ENCODE measurements at places on chromosomes 6 and 20.

GRCh38 chr6:79813143-79813850 is 134.1 kb downstream of the ELOVL4 start:
- no peak for DNase-seq

DNA sequence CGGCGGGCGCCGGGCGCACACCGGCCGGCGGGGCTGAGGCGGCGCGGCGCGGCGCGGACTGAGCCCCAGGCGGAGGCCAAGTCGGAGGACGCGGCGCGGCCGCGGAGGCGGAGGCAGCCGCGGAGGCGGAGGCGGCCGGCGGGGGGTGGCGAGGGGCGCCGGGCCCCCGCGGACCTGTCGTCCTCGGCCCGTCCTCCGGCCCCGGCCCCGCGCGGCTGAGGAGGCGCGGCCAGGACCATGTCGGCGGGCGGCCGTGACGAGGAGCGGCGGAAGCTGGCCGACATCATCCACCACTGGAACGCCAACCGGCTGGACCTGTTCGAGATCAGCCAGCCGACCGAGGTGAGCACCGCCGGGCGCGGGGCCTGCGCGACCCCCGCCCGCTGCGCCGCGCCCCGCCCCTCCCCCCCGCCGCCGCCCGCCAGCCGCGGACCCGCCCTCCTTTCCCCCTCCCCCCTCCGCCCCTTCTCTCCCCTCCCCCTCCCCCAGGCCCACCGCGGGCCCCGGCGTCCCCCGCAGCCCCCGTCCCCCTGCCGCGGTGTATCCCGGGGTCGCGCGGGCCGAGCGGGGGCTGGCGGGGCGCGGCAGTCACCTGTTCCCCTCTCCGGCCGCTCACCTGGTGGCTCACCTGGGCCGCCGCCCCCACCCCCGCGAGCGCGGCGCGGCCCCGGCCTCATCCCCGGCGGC is at the start of gene AFDN:
AFDN (plus strand) TSS at position 16 of the 687 bp plus-strand sequence; CDS start at position 238, 222 bp downstream.
- peak; percentile 43 for DNase-seq

DNA sequence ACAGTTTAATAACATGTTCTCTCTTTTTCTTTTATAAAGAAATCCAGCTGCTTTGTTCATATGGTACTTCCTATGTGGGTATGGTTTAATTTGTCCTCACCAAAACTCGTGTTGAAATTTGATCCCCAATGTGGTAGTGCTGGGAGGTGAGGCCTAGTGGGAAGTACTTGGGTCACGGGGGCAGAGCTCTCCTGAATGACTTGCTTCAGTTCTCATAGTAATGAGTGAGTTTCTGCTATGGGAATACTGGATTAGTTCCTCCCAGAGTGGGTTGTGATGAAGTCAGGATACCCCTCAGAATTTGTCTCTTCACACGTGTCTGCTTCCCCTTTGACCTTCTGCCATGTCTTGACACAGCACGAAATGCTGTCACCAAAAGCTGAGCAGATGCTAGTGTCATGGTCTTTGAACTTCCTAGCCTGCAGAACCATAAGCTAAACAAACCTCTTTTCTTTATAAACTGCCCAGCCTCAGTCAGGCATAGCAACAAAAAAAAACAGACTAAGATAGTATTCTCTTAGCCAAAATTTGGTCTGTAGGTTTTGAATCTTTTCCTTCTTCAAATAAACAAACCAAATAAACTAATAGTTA is 87.8 kb upstream of the HS3ST5 start:
- no peak for DNase-seq

DNA sequence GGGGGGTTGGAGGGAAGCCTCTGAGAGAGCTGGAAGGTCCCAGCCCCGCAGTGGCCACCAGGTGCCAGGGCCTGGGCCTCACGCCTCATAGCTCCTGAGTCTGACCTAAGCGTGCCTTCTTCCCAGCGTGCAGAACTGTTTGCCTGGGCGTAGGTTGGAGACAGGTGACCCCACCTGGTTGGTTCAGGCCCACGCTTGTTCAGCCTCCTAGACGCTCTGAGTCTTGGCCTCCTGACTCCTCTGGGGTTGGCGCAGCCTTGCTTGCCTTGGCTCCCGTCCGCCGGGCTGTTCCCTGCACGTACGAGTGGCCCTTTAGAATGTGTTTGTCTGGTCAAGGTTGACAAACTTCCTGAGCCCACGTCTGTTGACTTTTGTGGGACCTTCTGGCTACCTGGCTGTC is 70.8 kb downstream of the EYA2 start:
- no peak for DNase-seq

- DNase-seq, result no peak
Observed at GRCh38 chr6:29970711-29971110, 28.4 kb downstream of the HLA-A start.

- DNase-seq, result no peak
Observed at GRCh38 chr6:57252975-57253374, 30.9 kb upstream of the RAB23 start.

DNA sequence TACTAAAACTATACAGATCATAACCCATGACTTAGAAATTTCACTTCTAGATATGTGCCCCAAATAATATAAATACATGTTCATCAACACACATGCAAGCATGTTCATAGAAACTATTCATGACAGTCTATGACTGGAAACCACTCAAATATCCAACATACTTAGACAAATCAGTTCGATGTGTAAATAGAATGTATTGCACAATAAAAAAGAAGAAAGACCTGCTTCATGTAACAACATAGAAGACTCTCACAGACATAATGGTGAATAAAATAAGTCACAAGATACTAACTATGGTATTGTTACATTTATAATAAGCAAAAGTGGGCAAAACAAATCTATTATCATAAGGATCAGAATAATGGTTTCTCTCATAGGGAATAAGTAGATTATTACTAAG is 163.5 kb upstream of the THBS2 start:
- no peak for DNase-seq

GRCh38 chr6:5672581-5673011 is 334.1 kb downstream of the NRN1 start:
- no peak for DNase-seq

DNA sequence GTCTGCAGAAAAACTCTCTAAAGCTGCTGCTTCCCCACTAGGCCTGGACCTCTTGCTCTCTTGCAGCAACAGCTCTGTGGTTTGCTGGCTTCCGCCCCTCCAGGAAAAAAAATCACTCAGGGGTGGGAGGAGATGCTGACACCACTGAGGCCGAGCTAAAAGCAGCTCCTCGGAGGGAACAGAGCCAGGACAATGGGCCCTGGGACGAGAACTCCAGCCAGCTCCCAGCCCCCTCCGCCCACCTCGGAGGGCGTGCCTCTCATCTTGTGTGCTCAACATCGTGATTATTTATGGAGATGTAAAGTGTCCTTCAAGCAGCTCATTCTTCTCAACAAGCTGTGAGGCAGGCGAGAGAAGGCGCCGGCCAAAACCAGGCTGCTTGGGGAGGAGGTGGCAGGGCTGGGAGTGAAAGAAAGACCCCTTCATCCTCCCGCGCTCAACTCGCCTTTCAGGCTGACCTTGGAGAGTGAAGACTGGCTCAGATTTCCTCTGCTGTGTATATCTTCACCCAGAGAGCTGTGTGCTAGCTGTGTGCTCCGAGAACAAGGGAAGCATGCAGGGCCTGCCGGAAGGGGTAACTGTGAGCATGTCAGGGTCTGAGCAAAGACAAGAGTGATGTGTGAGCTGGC is 53.5 kb upstream of the LRFN2 start:
- DNase-seq, result no peak

DNA sequence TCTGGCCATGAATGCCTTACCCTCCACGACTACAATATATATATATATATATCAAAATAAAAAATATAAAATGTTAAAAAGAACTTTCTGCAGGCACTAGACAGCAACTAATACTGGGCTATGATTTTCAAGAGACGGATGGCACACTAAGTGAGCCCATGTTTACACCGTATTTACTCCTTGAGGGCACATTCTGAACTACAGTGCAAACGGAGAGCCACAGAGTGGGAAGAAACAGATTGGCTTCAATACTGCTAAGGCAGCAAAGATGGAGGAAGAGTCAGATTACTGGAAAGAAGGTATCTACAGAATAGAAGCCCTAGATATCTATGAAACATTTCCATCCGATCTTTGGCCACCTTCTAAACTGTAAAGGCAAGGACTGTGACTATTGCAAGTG is 330.3 kb downstream of the HTR1B start:
- no peak for DNase-seq

DNA sequence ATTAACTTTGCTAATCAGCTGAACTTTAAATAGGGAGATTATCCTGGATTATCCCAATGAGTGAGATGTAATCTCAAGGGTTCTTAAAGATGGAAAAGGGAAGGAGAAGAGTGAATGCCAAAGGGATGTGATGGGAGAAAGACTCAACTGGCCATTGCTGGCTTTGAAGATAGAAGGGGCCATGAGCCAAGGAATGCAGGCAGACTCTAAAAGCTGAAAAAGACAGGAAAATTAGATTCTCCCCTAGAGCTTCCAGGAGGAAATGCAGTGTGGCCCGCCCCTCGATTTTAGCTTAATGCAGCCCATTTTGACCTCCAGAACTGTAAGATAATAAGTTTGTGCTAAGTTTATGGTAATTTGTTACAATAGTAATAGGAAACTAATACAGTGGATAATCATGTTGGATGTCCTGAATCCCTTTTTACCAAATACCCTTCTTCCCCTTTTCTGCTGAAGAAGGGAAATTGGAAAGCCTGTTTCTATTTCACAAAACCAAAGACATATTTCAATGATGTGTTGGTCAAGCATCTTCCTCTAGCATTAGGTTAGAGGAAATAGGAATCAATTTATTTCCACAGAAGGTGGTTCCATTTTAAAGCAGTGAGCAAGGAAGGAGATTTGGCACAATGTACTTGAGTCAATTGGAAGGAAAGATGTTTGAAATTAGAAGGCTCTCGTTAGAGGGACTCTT is 3.3 kb upstream of the HDDC2 start:
- DNase-seq, result no peak

- DNase-seq, result no peak
Observed at GRCh38 chr6:166424431-166424830, 41.7 kb upstream of the MPC1 start.

DNA sequence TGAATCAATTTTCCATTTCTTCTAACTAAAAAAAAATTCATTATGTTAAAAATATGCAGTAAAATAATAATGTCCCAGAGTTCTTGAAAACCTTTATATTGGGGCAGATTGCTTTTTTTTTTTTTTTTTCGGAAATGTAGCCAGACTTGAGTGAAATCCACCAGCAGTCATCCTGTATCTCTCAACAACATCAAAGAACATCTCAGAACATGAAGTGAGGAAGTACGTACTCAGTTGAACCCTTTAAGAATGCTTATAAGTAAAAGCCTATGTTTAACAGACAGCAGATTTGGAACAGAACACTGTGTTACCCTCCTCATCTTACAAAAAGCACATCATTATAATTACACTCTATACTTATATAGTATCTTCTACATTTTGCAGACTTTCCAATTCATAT is 51.0 kb upstream of the SUPT3H start:
- no peak for DNase-seq

DNA sequence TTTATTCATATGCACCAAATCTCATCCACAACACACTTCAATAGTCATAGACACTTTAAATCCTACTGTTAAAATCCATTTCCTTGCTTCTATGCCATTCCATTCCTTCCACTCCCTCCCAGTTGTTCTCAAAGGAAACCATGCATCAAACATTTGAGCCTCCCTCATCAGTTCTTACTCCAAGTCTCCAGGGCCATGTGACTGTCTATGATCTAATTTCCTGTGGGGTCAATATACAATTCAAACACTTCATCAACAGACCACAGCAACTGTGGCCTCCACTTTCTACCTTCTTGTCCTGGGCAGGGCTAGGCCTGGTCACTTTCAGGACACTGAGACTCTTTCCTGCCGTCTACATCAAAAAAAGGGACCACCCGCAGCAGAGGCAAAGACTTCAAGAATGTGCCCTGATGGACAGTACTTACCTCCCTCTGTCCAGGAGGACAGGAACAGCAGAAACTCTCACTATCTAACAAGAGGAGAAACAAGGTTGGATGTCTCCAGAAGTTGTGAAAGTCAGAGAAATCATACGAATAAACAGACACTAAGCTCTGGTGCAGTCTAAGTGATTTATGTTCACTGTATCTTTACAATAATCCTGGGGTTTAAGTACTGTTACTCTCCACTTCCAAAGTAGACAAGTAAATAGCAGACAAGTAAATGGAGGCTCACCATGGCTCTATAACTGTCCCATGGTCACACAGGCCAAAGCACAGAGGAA is 160.2 kb downstream of the QRSL1 start:
- DNase-seq, result no peak

DNA sequence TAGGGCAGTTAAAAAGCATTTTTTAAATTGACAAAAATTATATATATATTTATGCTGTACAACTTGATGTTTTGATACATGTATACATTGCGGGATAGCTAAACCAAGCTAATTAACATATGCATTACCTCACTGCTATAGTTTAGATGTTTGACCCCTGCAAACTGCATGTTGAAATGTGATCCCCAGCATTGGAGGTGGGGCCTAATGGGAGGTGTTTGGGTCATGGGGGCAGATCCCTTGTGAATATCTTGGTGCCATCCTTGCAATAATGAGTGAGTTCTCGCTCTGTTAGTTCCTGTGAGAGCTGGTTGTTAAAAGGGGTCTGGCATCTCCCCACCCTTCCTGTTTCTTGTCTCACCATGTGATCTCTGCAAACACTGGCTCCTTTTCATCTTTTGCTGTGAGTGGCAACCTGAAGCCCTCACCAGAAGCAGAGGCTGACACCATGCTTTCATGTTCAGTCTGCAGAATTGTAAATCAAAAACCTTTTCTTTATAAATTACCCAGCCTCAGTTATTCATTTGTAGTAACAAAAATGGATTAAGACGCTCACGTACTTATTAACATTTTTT is 111.8 kb downstream of the MCHR2 start:
- DNase-seq, result no peak

GRCh38 chr6:68497927-68498326 is 137.2 kb upstream of the ADGRB3 start:
- no peak for DNase-seq

DNA sequence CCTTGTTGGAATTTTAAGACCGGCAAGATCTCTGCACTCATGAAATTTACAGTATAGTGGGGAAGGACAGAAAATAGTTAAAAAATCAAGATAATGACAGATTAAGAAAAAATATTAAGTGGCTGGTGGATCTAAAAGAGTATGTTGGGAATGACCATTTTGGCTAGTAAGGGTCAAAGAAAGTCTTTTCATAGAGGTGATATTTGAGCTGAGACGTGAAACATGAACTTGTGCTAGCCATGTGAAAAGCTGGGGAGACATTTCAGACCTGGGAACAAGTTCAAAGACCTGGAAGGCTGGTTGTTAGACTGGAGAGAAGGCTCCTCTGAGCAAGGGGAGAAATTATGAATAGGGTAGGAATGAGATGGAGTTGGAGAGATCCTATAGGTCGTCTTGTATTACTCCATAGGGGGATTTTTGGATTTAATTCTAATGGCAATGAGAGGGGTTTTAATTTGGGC is 4.7 kb downstream of the BICRAL start:
- no peak for DNase-seq

GRCh38 chr6:11101417-11101816 is 7.8 kb downstream of the SMIM13 start:
- DNase-seq, result no peak

GRCh38 chr6:9482030-9482738 is 932.7 kb downstream of the TFAP2A start:
- DNase-seq, result no peak

GRCh38 chr6:125789167-125789566 is 1.6 kb upstream of the NCOA7 start:
- no peak for DNase-seq

GRCh38 chr20:45258259-45258658 is 3.9 kb upstream of the SLPI start:
- no peak for DNase-seq

Measured in stimulated activated CD8-positive, alpha-beta memory T cell treated with anti-CD3 and anti-CD28 coated beads, Interleukin-4, amount 100 ng/mL, for 48 hours (primary cell).